ENCODE measurements at places on chromosomes 7 and 10. TPM values are rescaled to one million over a fixed set of nuclear protein-coding genes. Genes with fewer than 3 reads are reported as not detected.

Gene THAP5
- polyA plus RNA-seq = 10.4 TPM

Gene BRAT1
- 30.4 TPM for polyA plus RNA-seq

Gene CNPY1
- polyA plus RNA-seq = not detected

Gene BLOC1S2
- polyA plus RNA-seq = 49.7 TPM

Gene ANKRD22
- polyA plus RNA-seq = 23.1 TPM

Gene RAPGEF5
- 35.8 TPM for polyA plus RNA-seq
